ENCODE measurements at places on chromosomes 7 and 10.

DNA sequence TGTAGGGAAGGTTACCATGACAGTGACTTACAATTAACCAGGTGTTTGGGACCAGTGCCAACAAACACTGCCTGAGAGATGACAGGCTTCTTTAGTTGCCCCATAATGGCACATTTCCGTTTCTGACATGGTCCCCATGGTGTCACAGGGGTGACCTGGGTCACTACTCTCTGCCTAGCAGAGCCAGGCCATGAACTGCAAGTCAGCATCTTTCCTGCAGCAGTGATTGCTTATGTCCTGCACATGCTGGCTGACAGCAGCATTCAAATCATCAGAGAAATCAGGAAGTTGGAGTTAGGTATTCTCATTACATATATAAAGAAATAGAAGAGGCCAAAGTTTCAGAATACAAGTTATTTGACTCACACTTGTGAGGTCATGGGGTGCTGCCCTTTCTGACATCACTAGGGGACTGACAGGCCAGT is 47.1 kb upstream of the ZNRF2 start:
- no peak for DNase-seq

- no peak for DNase-seq
Observed at GRCh38 chr10:62457196-62457595, 83.0 kb downstream of the ZNF365 start.

- no peak for DNase-seq
Observed at GRCh38 chr10:12819071-12819470, 182.4 kb downstream of the CCDC3 start.

DNA sequence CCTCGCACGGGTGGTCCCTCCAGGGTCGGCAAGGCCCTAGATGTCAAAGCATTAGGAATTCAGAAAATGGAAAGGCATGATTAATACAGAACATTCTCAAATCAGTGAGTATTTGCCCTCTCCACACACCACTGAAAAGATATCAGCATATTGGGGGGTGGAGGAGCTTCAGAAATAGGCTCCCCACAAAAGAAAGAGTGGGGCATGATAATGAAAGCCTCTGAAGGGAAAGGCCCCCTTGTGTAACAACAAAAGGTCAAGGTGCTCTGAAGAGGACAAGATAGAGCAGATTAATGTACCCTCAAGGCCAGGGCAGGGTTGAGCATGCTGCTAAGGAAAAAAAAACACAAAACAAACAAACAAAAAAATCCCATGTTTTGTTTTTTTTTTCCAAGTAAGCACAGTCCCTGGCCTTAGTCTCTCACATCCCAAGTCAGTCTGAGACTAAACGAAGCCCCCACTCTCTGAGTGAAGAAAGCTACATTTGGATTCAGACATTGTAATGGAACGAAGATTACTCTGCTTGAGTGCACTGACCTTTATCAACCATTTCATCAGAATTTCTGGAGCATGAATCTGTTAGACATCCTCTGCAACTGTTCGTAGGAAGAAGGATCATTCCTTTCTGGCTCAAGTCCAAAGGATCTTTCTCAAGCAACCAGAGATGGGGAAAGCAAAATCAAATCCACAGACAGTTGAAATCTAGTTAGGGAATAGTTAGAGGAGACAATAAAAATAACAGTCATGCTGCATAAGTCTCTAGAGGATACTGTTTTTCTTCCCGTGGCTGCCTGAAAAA is 27.4 kb upstream of the DGKI start:
- no peak for DNase-seq

DNA sequence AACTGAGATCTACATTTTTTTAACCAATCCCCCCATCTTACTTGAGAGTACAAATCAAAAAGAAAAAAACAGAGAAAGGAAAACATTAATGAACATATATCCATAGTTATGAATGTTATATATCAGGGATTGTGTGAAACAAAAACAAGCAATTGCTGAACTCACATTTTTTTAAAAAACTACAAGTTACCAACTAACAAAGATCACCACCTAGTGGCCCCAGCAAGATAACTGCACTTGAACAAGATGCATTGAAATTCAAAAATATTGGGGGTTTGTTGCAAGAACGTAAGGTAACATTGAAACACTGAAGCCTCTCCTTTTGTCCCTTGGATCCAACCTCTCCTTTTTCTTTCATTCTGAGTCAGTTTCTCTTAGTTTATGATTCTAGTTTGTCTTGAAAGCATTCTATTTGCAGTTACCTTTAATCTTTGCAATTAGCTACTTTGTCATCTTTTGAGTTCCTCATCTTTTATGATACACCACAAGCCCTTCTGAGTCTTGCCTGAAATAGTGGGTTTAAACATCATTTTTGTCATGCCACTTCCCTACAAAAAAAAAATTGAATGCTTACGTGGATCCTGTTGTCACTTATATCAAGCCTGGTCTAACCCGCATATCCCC is 87.3 kb upstream of the TES start:
- peak; percentile 13 for DNase-seq

All from GM13976 (cell line).